HS-5 (cell line): ENCODE measurements at places on chromosomes 16 and 17.

DNA sequence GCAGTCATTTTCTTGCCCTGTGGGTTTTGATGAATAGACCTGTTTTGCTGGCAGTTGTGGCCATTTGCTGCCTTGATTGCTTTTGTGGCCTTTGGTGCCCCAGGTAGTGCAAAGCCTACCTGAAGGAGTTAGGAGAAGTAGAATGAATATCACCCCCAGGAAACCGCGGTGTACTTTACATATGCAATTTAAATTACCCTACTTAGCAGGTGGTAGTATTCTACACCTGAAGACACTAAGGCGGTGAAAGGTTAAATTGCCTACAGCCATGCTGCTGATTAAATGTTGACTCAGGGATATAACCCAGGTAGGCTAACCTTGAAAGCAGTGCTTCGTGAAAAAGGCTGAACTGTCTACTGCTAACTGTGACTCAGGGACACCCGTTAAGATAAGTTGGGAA is 27.2 kb upstream of the WWOX start:
- no peak for DNase-seq

DNA sequence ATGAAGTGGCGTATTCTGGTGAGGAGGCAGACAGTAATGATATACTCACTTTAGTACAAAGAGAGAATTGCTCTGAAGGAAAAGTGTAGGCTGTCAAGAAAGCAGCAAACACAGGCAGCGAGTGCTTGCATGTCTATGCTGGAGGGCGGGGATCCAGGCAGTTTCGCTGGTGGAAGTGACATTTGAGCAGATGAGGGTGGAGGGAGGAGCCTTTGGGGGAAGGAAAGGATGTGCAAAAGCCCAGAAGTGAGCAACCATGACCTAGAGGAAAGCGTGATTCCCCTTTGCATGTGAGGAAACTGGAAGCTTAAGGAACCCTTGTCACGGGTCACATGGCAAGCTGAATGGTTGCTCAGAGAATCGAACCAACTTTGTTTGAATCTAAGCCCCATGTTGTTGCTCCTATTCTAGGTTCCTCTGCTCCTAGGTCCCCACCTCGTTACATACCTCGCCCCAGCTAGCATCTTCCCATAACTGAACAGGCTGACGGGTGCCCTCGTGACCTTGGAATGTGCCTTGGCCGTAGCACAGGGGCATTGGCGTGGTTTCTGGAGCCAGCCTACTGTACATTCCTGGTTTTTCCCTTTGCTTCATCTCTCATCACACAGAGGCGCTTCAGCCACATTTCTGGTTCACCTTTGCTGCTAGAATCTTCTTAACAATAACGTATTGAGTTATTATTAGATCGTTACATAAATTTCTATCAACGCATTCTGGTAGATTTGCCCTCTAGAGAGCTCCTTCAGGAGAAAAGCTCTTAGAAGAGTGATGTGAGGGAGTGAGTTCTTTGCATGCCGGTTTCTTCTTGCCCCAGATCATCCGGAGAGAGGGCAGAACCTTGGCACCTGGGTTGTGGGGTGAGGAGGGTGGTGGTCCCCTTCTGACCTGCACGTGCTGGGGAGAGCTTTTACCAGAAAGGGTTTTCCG is 191.8 kb downstream of the SNX29 start:
- DNase-seq: no peak

DNA sequence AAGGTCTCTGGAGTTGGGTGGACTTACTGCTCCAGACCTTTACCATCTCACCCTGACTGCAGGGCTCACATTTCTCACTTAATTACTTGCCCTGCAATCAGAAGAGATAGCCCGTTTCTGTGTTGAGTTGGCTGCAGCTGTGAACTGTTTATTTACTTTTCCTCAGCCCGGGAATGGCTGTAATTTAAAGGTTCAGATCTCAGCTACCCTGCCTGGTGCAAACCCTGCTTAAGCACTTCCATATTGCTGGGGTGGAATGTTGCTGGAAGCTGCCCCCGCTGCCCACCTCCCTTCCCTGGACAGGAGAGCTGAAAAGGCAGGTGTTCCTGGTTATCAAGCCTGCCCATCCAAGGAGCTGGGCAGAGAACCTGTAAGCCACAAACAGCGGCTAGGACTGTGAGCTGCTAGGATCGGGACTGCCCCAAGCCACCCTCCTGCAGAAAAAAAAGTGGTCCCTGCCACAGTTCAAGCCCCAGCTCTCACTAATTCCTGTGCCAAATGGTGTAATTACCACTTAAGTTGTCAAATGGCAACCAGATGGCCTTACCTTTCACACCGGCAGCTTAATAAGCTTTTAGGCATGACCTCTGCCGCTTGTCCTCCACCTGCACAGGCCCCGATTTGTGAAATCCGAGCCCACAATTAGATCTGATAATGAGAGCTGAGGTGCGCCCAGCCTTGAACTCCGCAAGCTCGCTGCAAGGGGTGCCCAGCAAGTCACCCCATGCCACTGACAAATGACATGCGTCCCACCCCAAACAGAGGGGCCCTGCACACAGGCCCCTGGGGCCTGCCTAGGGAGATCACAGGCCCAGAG is 269.8 kb downstream of the C16orf95 start:
- no peak for DNase-seq

GRCh38 chr16:53323924-53324323 is 110.3 kb upstream of the RBL2 start:
- DNase-seq: no peak

DNA sequence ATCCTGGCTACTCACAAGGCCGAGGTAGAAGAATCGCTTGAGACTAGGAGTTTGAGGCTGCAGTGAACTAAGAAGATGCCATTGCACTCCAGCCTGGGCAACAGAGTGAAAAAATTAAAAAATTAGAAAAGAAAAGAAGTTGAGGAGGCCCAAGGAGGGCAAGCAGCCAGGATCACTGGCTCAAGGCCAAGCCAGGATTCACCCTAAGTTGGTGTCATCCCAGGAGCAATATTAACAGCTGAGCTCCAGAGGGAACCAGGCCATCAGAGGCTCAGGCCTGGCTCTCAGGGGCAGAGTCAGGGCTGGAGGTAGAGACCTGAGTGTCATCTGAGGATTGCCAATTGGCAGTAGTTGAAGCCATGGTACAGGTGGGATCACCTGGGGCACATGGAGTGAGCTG is 20.7 kb downstream of the DRC3 start:
- no peak for DNase-seq

DNA sequence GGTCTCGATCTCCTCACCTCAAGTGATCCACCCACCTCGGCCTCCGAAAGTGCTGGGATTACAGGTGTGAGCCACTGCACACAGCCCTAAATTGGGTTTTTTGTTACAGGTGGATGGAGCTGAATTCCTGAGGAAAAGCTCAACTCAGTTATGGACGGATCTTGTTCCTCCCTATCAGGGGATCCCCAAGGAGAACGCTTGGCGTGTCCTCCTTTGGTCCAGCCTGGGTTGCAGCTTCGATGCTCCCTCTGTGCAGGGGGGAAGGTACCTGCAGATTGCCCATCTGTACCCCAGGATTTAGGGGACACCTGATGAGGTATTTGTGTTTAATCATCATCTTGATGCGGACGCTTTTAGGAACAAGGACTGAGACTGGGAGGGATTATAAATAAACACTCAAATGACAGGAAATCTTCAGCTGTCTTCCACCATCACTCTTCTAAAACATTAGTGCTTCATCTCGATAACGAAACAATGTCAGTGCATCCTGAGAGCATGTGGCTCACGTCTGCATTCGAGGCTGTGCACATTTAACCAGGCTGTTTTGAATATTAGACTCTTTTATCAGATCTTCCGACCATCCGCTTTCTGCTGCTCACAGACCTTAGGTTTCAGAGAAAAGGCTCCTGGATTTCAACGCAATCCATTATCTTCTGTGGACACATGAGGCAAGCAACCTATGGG is 18.2 kb upstream of the MEIOB start:
- DNase-seq: no peak

- DNase-seq: no peak
Measured at GRCh38 chr16:79821911-79822310, 221.4 kb upstream of the MAF start.

GRCh38 chr16:50315346-50315997 is 49.1 kb downstream of the ADCY7 start:
- DNase-seq: no peak

DNA sequence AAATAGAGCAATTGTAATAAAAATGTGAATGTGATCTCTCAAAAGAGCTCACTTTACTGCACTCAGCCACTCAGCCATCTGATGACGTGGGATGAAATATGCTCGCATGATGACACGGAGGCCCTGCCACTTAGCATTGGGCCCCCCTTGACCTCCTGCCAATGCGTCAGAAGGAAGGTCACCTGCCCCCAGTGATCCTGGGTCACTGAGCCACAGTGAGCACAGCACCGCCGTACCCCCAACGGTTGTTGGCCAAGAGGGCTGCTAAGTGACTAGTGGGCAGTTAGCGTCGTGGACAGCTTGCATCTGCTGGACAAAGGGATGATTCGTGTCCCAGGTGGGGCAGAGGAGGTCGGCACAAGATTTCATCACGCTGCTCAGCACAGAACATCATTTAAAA is 22.9 kb downstream of the ZC3H18 start:
- no peak for DNase-seq

GRCh38 chr17:56808503-56808902 is 25.2 kb downstream of the C17orf67 start:
- DNase-seq: no peak

DNA sequence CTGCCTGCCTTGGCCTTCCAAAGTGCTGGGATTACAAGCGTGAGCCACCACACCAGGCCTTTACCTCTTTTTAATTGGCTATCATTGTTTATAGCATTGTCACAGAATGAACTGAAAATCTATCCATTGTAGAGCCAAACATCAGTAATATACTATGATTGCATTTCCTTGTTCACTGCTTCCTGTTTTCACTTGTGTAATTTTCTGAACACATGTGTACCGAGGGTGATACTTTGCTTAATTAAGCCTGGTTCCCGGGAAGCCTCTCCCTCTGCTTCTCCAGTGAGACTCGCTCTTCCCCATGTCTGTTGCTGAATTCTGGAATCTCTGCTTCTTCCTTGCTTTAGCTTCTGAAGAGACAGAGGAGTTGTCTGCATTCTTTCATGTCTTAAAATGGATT is 33.1 kb downstream of the POLR3E start:
- no peak for DNase-seq

DNA sequence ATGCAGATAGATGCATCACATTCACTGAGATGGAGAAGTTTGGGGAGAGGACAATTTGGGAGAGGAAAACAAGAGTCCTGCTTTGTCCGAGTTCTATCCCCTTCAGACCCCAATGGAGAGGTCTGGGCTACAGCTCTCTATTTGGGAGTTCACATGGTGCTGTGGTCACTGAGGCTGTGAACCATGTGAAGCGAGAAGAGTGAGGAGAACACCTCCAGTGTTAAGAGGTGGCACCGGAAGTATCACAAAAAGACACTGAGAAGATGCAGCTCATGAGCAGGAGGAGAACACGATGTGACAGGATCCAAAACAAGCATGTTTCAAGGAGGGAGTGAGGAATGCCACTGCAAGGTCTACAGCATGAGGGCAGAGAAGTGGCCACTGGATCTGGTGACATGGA is 39.7 kb downstream of the PIK3R5 start:
- DNase-seq: no peak

DNA sequence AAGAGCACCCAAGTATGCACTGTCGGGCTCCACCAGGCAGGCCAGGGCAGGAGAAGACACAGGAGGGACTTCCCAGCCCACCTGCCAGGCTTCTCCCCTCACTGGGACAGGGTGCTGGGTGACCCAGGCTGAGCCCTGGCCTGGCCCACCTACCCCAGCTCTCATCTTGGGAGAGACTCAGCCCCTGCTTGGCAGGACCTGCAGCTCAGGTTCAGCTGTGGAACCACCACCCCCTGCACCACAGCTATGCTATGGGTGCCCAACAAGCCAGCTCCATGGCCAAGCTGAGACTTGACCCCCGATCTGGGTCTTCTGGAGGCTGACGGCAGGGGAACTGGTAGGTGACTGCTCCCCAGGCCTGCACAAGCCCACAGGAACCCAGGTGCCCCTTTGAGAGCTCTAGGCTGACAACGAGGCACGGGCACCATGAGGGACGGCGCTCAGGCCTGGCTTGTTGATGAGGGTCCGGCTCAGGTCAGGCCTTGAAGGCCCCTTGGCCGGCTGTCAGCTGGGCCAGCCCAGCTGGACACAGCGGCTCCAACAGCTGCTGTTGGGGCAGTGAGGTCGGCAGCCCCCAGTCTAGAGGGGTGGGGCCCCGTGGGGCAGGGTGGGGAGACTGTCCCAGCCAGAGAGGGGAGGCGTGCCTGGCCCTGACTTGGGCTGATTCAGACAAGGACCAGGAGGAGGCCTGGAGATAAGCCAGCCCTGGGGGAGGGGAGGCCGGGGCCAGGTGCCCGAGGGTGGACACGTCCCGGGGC is 4.6 kb downstream of the RPUSD1 start:
- no peak for DNase-seq

GRCh38 chr16:72788269-72788809 is 259.6 kb downstream of the ZFHX3 start:
- no peak for DNase-seq

- DNase-seq: no peak
Measured at GRCh38 chr16:72924927-72925630, 122.8 kb downstream of the ZFHX3 start.

- DNase-seq: no peak
Measured at GRCh38 chr16:52439171-52439701, 107.7 kb downstream of the TOX3 start.

DNA sequence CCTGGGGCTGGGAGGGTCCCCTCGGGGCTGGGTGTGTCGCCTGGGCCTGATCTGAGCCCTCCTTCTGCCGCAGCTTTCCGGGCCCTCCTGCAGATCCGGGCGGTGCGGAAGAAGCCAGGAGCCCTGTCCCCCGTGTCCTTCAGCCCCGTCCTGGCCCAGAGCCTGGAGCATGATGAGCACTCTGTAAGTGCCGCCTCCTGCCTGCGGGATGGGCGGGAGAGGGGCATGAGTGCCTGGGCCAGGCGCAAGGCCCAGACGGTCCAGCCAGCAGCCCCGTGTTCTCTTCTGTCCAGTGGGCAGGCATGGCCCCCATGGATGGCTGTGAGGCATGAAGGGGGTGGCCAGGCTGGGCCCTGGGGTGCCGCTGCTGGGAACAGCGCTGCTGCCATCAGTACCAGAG is 16.0 kb upstream of the NUDT16L1 start:
- no peak for DNase-seq

GRCh38 chr17:20982589-20983358 is 60.0 kb downstream of the USP22 start:
- no peak for DNase-seq

DNA sequence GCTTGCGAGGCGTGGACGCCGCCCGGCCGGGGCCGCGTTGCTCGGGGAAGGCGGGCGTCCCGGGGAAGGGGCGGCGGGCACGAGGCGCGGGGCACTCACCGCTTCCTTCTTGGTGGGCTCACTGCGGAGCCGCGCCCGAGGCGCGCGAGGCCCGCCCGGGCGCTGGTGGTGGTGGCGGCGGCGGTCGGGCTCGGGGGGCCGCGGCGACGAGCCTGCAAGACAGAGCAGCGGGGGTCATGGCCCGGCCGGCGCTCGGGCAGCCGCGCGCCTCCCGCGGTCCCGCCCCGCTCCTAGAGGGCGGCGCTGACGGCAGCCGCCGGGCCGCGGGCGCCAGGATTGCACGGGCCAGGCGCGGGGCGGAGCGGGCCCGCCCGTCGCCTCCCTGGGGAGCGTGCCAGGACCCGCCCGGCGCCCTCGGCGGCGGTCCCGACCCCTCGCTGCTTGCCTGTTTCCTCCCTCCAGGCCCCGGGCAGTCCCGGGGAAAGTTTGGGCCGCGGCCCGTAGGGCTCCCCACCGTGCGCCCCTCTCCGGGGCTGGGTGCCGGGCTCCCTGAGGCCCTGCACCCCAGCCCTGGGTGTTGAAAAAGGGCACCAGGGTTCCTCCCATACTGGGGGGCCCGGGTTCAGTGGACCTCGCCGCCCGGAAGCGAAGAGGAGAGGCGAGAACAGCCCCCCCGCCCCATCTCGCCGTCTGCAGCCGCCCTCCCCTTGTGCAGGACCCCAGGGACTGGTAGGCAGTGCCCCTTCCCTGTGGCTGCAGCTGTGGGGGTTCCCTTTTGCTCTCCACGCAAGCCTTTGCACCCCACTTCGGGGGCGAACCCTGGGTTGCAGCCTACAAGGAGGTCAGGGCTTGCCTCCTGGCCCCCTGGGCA is at the start of gene C16orf74:
Gene C16orf74, minus strand, starts transcription at position 270 of the 871 bp plus-strand sequence. CDS start 15,879 bp downstream, outside the sequence.
- DNase-seq: no peak
